ENCODE measurements at places on chromosomes 5 and 9.

DNA sequence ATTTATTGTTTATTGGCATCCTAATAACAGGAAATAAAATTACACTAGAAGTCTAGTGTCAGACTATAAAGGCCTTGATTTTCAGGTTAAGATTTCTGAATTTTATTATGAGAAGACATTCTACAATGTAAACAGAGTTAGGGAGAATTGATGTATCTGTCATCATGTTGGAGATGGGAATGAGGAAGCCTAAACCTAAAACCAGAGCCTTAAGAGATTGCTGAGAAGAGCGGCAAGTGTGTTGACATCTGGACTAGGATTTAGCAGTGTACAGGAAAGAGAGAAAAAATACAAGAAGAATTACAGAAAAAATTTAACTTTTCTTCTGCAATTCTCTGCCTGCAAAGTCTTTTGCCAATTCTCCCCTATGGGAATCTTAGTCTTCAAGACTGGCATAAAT, 525.5 kb downstream of the NR2F1-AS1 start:
- DNase-seq: no peak

DNA sequence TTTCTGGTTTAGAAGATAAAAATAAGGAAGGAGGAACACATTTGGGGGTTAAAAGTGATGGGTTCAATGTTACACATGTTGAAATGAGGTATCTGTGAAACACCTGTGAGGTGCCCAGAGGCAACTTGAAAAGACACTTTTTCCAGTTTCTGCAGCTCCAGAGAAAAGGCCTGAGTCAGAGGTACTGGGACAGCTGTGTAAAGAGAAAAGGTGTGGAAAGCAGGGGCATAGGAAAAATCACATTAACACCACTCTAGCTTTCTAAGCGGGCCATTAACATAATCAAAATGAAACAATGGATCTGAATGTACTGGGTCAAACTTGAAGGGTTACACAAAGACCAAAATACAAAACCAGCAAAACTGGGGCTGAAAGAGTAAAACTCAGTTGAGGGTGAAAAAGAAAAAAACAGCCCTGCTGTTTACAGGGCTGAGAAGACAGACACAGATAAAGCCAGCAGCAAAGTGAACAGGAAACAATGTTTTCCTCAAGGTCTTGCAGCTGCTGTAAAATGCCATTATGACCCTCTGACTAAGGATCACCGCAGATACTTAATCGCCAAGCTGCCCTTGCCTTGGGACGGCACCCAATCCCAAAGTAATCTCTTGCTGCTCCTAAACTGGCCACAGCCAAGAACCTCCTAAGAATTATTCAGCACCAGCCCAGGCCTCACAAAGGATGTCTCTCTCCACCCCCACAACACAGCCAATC, 104.7 kb downstream of the DROSHA start:
- DNase-seq: no peak

- DNase-seq: no peak
These were observed 4.2 kb downstream of the NMUR2 start for GRCh38 chr5:152400846-152401245.

DNA sequence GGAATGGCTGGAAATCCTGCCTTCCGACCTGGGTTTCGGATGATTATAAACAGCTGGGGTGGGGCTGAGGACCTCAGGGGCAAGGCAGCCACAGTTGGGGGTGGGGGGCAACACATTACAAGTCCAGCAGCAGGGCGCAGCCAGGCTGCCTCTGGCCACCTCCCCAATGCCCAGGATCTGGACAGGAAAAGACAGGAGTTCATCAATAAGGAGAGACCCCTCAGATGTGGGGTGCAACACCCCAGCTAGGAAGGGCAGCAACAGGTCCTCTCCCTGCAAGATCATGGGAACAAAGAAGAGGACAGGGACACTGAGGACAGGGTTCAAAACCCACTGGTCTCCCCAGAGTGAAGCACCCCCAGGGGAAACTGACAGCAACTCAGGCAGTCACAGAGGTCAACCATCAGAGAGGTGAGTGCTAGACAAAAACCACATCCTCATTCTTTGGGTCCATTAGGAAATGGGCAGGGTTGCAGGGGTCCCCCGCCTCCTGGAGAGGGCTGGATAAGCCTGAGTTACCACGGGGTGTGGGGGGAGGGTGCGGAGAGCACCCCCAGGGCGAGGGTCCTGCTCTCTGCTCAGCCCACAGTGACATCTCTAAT, 33.5 kb downstream of the SEMA4D start:
- DNase-seq: no peak

DNA sequence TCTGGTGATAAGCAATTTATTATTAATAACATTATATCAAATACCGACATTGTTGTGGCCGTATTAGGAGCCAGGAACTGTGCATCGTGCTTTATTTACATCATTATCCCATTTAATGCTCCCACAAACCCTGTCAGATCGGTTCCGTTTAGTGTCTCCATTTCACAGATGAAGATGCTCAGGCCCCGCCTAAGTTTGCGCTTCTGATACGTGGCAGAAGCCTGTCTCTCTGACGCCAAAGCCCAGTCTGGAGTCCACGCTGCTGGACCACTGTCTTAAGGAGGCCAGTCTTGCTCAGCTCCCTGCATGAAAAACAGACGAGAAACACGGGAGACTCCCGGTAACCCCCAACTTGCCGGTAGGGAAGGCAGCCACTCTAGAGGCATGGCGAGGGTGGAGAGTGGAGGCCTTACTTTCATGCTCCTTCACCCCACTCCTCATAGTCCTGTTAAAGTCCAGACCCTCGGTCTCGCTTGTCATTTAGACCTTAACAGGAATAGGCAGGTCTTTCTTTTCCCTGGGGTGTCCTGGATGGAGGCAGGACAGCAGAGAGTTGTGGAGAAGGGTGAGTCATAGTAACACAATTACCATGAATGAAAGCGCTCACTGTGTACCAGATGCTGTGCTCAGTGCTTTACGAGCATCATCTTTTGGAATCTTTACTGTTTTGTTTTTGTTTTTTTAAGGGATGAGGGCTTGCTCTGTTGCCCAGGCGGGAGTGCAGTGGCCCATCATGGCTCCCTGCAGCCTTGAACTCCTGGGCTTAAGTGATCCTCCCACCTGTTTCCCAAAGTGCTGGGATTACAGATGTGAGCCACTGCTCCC, 872 bp downstream of the TXNDC15 start:
- DNase-seq: no peak

GRCh38 chr5:79697222-79698170, 7.9 kb downstream of the CMYA5 start:
- no peak for DNase-seq

GRCh38 chr5:172723508-172723907, 47.5 kb downstream of the DUSP1 start:
- peak; percentile 3 for DNase-seq

DNA sequence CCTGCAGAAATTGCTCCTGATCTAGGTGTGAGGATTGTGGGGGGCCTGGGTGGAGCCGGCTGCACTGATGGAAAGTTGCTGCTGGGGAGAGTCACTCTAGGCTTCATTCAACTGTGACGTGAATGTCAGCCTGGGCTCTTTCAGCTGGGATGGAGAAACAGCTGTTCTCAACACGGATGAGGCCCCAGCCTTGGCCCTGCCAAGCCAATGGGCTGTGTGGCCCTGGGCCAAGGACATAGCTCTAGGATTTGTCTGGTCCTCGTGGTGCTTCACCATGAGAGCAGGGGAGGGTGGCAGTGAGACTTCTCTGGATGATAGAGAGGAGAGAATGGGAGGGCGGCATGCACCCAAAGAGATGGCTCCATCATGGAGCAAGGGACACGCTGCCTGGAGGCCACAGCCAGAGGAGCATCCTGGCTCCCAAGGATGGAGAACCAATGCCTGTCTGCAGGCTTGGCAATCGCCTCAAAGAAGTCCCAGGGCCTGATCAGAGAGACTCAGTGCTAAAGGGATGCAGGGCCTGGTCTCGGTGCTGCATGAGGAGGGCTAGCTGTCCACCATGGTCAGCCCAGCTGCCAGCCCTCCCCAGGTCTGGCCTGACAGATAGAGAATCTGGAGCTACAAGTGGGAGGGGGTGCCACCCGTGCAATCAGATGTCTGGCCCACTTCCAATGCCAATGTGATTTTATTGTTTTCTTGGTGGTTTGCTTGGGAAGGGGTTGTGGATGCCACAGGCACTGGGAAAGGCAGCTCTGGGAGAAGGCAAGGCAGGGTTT, 141.0 kb downstream of the GADD45G start:
- peak; percentile 37 for DNase-seq

DNA sequence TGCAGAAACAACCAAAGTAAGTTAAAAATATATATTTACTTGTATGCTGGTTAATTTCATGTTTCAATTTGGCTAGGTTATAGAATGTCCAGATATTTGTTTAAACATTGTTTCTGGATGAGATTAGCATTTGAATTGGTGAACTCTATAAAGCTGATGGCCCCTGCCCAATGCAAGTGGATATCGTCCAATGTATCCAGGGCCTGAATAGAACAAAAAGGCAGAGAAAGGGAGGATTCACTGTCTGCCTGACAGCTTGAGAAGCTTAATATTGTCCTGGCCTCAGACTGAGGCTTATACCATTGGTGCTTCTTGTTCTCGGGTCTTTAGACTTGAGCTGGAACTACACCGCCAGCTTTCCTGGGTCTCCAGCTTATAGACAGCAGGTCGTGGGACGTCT, 446.7 kb upstream of the ACTBL2 start:
- DNase-seq: no peak

DNA sequence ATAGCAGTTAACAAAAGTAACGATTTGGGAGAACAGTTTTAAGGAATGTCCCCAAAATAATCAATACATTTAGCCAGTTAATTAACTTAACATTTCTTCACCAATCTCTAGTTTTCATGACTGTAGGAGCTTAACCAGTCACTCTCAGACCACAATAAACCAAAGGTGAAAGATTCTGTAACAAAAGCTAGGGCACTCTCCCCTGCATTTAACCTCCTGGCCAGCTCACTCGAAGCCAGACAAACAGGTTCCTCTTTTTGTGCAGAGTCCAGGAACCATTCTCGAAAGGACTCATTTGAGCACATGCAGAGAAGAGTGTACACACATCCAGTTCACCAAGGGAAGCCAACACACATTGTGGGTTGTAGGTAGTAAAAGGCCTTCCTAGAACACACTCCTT, 6.5 kb downstream of the IL7R start:
- DNase-seq: no peak

GRCh38 chr5:7589800-7590199, 193.9 kb downstream of the ADCY2 start:
- no peak for DNase-seq

- no peak for DNase-seq
These were observed 339.6 kb upstream of the CCNH start for GRCh38 chr5:87752362-87752761.

- no peak for DNase-seq
These were observed 46.1 kb downstream of the ASTN2 start for GRCh38 chr9:117368684-117369230.

DNA sequence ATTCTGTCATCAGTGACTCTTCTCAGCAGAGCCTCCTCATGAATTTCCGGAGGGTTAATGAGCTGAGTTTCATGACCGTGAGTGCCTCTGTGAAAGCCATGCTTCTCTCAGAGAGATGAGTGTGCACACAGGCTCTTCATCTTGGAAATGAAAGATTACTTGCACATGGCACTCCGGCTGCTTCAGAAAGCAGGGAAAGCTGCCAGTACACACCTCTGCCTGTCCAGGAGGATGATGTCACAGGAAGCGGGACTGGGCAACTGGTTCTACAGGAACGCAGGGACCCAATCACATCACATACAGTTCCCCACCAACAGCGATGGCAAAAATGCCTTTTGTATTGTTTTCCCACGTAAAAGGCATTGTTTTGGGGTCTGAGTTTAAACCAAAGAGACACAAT, 286.0 kb upstream of the DAP start:
- DNase-seq: no peak

- DNase-seq: no peak
These were observed 50.0 kb upstream of the PPARGC1B start for GRCh38 chr5:149679876-149680809.

DNA sequence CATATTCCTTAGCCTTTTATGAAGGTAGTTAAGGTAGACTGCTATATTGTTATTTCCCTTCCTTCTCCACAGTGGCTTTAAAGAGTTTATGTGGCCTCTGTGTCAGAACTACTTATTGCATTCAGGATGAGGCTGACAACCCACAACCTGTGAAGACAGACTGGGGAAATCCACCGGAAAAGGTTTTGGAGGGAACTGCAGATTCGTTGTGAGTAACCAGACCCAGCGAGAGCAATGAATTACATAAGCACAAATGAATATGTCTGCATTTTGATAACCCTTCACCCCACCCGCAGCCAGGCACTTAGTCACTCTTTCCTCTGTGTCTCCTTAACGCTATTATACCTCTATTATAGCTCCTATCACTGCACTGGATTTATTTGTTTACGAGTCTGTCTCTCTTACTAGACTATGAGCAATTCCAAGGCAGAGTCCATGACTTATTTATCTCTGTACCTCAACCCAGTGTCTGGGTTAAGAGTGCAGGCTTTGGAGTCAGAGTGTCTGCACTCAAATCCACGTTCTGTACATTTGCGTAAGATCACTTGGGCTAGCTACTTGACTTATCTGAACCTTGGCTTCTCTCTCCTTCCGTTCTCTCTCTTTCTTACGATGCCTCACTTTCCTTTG, 19.2 kb downstream of the KCTD16 start:
- DNase-seq: peak; percentile 86

- DNase-seq: no peak
These were observed 222.6 kb downstream of the TMEM161B start for GRCh38 chr5:88045931-88046461.

- no peak for DNase-seq
These were observed 35.8 kb upstream of the FER start for GRCh38 chr5:108711898-108712297.

- DNase-seq: no peak
These were observed 821.6 kb downstream of the TLE1 start for GRCh38 chr9:80867731-80868130.

DNA sequence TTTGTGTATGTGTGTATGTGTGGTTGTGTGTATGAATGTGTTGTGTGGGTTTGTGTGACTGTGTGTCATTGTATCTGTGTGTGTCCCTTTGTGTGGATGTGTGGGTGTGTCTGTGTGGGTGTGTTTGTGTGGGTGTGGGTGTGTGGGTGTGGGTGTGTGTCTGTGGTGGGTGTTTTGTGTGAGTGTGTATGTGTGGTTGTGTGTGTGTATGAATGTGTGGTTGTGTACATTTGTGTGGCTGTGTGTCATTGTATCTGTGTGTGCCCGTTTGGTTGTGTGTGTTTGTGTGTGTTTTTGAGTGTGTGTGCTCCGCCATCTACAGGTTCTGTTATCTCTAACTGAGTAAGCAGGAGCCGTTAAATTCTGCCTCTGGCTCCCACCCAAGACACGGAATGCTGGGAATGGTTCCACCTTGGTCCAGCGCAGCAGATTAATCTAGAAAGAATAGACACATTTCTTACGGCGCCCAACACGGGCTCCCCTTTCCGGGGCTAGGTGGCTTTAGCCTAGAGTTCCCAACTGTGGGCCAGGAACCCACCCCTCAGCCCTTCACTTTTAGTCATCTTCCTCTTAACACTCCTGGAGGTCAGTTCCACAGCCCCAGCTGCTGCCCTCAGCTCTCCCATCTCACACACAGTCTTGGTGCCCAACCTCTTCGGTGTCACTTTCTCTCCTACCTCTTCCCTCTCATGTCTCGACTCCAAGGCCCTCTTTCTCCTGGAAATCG, 197.1 kb downstream of the TTLL11 start:
- DNase-seq: no peak

DNA sequence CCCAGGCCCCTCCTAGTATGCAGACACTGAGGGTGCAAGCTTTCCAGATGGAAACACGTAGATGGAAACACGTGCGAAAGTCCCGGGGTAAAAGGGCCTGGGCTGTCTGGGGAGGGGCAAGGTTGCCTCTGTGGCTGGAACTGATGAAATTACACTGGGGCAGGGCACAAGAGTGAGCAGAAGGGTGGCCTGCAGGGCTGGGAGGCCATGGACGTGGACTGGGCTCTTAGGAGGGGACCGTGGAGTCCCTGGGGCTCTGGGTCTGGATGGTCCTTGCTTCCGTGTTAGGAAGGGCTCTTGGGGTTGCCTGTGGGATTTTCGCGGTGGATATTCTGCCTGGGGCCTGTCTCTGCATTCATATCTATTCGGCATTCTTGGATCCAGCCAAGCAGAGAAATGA, 63.3 kb downstream of the IRX1 start:
- no peak for DNase-seq
